ENCODE measurements at places on chromosomes 3 and 15.

DNA sequence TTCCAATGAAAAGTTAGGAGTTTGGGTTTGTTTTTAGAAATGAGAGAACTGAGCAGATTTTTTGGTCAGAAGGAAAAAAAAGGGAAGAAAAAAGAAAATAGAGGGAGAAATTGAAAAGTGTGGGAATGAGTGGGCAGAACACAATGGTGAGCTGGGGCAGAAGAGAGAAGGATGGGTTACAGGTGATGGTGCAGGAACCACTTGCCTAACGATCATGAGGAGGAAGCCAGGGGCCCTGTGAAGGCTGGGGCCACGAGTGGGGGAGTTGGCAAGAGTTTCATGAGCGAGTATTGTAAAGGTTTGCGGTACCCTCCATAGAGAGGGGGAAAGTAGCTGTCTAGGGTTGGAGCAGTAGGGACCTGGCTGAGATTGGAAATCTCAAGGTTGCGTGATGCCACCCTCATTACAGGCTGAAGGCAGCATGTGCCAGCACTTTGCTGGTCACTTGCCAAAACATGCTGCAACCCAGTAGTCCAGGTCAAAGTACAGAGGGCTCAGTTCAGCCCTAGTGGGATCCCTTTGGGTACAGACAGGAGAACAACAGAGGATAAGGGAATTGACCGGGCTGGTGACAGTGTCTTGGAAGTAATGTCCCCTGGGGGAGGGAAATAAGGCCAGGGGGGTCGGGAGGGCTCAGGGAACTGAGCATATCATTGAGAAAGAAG is 6.6 kb downstream of the IVD start:
- DNase-seq = no peak

GRCh38 chr3:183161552-183162336 is 790 bp downstream of the LAMP3 start:
- DNase-seq = no peak

- DNase-seq = no peak
Observed at GRCh38 chr15:76753771-76754170, 151.4 kb downstream of the SCAPER start.

GRCh38 chr3:10774825-10775224 is 41.2 kb upstream of the SLC6A11 start:
- DNase-seq = no peak

- DNase-seq = no peak
Observed at GRCh38 chr3:69326855-69327300, 59.0 kb downstream of the FRMD4B start.

- no peak for DNase-seq
Observed at GRCh38 chr3:131730581-131730980, 227.8 kb upstream of the MRPL3 start.

GRCh38 chr3:150227839-150228238 is 180.3 kb upstream of the TSC22D2 start:
- DNase-seq = peak; percentile 14

GRCh38 chr15:69604072-69604411 is 151.4 kb downstream of the RPLP1 start:
- DNase-seq = no peak

GRCh38 chr3:901953-902778 is 190.7 kb upstream of the CNTN6 start:
- no peak for DNase-seq

DNA sequence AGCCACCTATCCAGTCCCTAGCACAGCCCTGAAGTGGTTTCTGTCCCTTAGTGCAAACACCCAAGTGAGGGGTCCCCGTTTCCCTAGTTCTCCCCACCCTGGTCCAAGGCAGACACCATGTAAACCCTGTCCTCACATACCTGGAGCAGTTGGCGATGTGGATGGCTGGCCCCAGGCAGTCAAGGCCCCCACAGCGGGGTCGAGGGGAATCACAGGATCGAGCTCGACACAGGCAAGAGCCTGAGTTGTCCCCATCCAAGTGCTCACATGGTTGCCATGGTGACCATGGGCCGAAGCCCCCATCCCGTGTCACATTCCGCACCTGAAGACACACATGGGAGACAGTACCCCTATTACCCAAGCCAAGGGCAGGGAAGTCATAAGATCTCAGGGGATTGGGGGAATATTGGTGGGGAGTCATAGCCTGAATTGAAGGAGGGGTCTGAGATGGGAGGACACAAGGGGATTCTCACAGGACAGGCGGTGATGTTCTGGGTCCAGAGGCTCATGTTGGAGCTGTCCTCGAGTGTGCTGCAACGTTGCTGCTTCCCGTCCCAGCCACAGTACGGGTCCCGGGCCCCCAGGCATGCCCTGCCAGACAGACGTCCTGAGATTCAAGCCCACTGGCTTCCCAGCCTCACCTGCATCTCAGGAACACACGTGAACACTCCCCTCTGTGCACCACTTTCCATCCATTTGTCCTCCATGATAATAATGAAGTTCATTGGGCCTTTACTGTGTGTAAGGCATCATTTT is 112.1 kb downstream of the SEMA5B start:
- DNase-seq = no peak

- no peak for DNase-seq
Observed at GRCh38 chr3:186976837-186977750, 46.8 kb downstream of the ST6GAL1 start.

GRCh38 chr3:24674261-24674660 is 179.6 kb upstream of the THRB start:
- no peak for DNase-seq

GRCh38 chr3:177321819-177322218 is 124.5 kb upstream of the TBL1XR1 start:
- DNase-seq = no peak

- DNase-seq = no peak
Observed at GRCh38 chr15:75170711-75171341, 30.9 kb upstream of the C15orf39 start.

DNA sequence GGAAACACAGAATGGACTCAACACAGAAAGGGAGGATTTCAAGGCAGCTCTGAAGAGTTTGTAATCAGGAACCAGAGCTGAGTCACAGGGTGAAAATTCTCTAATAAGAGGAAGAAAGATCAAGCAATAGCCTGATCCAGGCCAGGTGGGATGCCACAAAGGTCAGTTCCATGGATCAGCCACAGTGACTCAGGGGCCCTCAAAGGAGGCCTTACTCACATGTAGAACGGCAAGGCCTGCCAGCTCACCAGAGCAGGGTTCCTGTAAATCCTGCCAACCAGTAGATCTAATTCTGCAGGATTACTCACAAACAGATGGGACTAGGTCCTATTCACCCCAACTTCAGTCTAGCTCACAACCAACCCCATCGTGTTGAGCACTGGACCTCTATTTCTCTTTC is 78.3 kb upstream of the PPP2R3A start:
- DNase-seq = no peak

GRCh38 chr15:42090370-42090769 is 4.0 kb downstream of the PLA2G4D start:
- DNase-seq = no peak

DNA sequence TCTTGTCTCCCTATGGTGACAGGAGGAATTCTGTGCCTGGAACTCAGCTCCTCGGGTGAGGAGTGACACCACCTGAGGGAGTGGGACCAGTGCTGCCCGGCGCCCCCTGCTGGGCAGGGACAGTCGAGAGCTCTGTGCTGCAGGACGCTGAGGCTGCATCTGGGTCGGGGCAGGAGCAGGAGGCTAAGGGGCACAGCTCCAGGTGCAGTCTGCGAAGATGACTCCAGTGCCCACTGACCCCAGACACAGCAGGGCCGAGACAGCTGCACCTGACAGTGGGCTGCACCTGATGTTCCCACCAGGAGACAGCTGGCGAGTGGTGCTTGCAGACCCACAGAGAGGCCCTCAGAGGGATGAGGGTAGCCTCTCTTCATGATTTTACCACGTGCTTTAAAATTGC is 152.9 kb downstream of the ATP10A start:
- DNase-seq = peak; percentile 26

GRCh38 chr3:13210221-13210975 is 137.2 kb upstream of the IQSEC1 start:
- DNase-seq = no peak

DNA sequence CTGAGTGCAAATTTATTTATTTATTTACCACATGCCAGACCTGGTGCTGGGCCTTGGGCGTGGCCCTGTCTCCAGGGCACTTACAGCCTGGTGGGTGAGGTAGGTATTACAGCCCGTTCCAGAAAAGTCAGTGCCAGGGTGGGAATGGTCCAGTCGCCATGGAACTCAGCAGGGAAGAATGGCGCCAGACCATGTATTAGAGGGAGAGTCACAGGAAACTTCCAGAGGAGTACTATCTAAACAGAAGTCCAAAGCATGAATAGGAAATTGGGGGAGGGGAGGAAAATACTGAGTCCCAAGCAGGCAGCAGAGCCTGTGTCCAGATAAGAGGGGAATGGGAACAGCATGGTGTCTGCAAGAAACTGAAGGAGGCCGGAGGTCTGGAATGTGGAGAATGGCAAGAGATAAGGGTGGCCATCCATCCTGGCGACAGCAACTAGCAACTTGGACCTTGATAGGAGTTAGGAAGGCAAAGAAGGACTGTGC is 27.0 kb downstream of the SH3BP5 start:
- no peak for DNase-seq

GRCh38 chr15:69080295-69081248 is 66.1 kb downstream of the NOX5 start:
- no peak for DNase-seq

DNA sequence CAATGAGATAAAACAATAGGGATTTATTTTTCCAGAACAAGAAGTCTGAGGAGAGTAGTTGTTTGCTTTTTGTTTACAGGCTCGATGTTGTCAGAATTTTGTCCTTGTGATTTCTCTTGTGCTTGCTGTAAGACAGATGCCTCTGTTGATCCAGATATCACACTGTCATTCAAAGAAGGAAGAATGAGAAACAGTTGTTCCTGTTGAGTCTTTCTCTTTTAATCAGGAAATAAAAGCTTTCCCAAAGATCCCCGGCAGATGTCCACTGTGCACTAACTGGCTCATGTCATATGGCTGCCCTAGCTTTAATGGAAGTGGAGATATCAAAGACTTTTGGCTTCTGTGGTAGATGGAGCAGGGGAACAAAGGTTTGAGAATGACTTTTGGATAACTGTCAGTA is 6.8 kb downstream of the SERPINI1 start:
- DNase-seq = no peak

GRCh38 chr15:30046430-30046829 is 36.3 kb upstream of the GOLGA8J start:
- no peak for DNase-seq

- no peak for DNase-seq
Observed at GRCh38 chr15:57159767-57160166, 216.5 kb upstream of the CGNL1 start.

- no peak for DNase-seq
Observed at GRCh38 chr3:133162670-133163305, 124.6 kb downstream of the TMEM108 start.

GRCh38 chr15:82730022-82730530 is 20.4 kb upstream of the AP3B2 start:
- no peak for DNase-seq

GRCh38 chr15:65901336-65901735 is 32.0 kb downstream of the RAB11A start:
- no peak for DNase-seq

DNA sequence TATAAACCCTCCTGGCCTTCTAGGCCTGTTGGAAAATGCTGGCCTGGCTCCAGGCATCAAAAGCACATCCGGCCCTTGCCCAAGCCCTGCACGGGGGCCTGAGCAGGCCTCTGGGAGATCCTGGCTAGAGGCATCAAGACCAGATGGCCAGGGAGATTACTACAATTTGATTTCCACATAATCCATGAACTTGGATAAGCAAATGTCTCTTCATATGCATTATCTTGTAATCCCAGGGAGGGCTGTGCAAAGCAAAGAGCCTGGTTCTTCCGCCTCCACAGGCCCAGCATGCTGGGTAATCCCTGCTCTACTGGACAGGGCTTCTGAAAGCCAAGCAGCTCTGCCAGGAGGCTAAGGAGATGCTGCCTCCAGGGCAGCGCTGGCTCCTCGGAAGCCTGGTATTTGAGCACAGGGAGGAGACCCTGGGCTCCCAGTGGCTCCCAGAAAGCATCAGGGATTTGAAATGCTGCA is 18.2 kb downstream of the MRPL46 start:
- DNase-seq = no peak

GRCh38 chr3:12970684-12971083 is 102.5 kb downstream of the IQSEC1 start:
- no peak for DNase-seq

DNA sequence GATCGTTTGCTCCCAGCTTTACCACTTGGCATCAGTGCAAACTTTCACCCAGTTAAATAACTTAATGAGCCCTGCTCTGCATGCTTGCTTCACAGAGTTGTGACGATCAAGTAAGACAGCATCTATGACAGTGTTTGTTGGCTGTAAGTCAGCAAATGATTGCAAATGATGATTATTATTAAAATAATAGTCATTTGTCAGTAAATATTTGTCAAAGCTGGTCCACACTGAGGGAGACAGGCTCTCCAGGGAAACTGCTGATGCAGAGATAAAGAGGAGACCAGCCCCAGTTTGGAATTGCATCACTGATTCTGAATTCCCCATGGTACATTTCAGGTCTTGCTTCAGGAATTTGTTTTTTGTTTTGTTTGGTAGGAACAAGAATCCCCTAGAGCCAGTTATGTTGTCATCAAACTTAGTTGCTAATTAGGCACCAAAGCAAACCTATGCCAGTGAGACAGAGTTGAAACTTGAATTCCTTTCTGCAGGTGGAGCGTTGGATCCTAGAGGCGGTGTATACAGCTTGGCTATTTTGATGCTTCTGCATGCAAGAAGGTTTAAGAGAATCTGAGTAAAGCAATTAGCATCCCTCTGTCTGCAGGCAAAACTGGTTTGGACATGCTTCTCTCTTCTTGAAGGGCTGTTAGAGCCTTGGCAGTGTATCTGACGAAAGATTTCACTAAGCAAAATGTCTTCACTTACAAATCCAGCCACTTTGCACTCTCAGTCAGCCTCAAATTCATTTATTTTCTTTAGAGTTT is 338.6 kb upstream of the TPRG1 start:
- no peak for DNase-seq

DNA sequence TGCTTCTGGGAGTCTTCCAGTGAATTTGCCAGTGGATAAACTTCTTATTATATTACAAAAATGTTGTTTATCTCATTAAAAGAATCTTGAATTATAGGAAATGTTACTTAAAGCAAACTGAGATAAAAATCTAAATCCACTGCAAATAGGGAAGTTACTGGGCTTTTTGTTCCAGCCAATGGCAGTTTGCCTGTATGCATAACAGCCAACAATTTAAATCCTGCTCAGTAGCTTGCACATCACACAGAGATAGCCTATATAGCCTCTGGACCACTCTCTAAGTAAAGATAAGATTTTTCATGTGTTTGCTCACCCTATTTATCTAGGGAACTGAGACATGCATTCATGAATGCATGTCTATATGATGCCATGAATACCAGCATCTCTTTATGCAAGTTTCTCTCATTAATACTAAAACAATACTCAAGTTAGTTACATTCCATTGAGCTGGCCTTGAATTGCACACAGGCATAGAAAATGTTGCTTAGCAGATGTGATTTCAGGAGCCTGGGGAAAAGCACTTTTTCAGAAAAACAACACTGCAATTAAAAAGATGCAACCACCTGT is 92.1 kb upstream of the GPR149 start:
- no peak for DNase-seq

- DNase-seq = no peak
Observed at GRCh38 chr3:43011638-43012037, 32.5 kb downstream of the GASK1A start.

GRCh38 chr15:50764461-50765194 is 878 bp downstream of the SPPL2A start:
- no peak for DNase-seq

Data from activated gamma-delta T cell treated with Interleukin-2 at 50 U/mL for 16 hours (primary cell).